ENCODE measurements at places on chromosomes 12 and 14.

DNA sequence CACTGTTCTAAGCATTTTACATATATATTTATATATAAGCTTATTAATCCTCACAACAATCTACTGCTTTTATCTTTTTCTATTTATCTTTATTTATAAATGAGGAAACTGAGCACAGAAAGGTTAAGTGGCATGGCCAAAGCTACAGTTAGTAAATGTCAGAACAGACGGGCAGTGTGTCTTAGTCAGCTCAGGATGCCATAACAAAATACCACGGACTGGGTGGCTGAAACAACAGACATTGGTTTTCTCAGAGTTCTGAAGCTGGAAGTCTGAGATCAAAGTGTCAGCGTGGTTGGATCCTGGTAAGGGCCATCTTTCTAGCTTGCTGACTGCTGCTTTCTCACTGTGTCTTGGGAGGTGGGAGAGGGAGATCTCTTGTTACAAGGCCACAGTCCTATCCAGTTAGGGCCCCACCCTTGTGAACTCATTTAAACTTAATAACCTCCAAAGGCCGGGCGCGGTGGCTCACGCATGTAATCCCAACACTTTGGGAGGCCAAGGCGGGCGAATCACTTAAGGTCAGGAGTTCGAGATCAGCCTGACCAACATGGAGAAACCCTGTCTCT, 19.8 kb downstream of the RPGRIP1 start:
- DNase-seq: no peak

- DNase-seq: no peak
These were observed 2.1 kb downstream of the TTC6 start for GRCh38 chr14:37597538-37597913.

- DNase-seq: no peak
These were observed 4.3 kb downstream of the PARP2 start for GRCh38 chr14:20347747-20348146.

DNA sequence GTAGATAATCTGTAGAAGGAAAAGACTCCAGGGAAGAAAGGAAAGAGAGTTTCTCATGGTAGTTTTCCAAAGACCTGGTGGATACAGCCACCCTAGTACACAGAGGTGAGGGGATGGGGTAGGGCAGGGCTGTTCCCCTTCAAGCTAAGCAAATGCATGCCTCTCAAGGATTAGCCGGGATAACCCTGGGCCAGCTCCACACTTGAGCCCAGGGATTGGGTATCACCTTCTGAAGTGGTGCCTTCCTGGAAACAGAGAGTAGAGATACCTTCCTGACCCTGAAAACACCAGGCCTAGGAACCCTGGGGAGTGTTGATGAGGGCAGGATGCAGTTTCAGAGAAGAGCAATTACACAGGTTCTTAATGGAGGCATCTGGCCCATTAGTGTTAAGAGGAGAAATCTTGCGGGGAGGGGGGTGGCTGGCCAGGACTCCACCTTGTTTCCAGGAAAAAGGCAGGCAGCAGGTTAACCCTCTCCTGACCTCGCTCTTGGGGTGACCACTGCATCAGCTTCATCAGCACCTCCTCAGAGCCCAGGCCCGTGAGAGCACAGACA, 106.9 kb upstream of the TMEM233 start:
- DNase-seq: no peak

GRCh38 chr12:97275728-97276590, 186.6 kb upstream of the RMST start:
- no peak for DNase-seq

DNA sequence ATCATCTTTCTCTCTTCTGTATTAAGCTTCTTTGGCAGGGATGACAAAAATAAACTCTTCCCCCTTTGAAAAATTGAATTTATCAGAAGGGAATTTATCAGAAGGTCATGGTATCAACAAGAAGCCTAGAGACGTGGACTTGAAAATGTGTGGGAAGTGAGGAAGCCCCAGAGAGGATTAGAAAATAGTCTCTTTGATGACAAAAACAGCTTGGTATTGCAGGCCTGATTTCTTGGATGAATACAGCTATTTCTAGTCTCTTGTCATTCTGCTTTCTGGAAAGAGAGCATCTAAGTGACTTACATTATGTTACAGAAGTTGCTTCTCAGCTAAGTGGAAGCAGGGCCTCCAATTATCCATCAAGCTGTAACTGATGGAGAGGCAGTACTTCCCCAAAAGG, 111.1 kb downstream of the KITLG start:
- DNase-seq: no peak

- peak; percentile 45 for DNase-seq
These were observed 13.2 kb upstream of the ARF6 start for GRCh38 chr14:49879646-49880204.

GRCh38 chr14:93056840-93057585, 58.7 kb downstream of the ITPK1 start:
- no peak for DNase-seq

DNA sequence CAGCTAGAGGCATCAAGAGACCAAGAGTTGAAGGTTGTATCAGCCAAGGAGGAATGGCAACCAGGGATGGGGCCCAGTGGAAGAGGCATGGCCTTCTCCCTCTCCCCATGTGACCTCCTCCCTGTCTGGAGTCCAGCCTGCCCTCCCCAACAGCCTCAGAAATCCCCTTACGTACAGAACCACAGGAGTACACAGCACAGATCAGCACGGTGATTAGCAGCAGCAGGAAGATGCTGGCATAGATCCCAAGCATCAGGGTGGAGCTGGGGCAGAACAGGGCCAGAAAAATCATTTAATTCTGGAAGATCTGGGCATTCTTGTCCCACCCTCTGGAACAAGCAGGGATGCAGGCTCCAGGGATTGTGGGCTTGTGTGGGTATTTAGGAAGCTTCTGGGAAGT, 14.4 kb downstream of the ADCY6 start:
- no peak for DNase-seq

DNA sequence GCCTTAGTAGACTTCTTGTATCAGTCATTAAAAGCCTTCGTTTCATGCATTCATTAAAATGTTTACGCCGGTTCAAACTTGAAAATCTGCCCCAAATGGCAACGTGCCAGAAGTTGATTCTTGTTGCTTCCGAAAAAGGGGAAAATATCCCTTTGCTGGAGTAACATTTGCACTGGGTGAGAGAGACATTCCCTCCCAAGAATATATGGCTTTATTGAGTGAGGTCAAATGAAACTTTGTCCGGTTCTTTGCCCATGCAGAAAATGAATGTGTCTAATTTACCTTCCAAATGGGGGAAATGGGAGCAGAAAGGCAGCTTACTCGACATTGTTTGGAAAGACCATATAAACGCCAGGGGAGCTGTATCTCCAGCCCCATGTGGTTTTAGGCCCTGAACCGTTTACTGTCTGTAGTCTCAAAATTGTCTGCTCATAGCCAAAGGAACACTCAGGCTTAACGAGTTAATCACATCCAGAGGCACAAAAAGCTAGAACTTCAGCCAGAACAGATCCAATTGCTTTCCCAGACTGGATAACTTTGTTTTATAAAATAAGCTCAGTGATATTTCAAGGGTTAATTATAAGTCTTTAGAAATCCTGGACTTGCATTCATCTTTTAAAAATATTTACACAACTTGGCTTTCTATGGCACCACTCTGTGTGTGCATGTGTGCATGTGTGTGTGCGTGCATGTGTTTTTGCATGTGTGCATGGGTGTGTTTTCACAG, 2.9 kb upstream of the EMP1 start:
- DNase-seq: no peak

GRCh38 chr12:10701131-10701681, 21.9 kb downstream of the YBX3 start:
- no peak for DNase-seq

DNA sequence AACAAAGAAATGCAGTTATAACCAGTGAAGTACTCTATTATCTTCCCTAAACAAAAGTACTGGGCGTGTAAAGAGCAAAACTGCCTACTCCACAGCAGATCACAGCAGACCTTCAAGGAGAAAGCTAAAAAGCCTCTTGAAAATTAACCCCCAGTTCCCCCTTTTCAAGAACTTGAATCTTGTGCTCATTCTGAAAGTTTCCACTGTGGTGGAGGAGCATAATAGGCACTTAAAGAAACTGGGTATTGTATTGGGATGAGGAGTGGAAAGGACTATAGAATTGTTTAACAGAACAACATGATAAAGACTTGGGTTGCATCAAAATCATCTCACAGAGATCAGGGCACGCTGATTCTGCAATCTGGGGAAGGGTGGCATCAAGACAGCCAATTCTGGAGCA, 51.1 kb downstream of the SLC25A47 start:
- DNase-seq: no peak

GRCh38 chr12:4107436-4107878, 166.1 kb upstream of the CCND2 start:
- peak; percentile 78 for DNase-seq

DNA sequence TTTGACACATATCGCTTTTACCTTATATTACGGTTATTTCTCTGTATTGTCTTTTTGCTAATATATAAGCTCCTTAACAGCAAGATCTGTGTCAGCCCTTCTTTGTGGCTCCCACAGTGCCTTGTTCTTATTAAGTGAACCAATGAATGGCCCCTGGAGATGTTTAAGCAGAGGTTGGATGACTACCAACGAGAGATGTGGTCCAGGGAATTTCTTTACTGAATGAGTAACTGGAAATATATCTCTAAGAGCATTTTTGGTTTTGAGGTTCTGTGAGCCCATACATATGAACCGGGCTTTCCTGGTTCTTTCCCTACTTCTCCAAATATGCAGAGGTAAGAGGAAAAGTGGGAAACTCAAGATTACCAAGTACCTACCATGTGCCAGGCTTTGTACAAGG, 23.5 kb downstream of the CALCOCO1 start:
- DNase-seq: no peak

- no peak for DNase-seq
These were observed 1253.9 kb downstream of the SLC16A7 start for GRCh38 chr12:60849723-60850122.

GRCh38 chr12:122040579-122041386, 19.1 kb downstream of the BCL7A start:
- no peak for DNase-seq

DNA sequence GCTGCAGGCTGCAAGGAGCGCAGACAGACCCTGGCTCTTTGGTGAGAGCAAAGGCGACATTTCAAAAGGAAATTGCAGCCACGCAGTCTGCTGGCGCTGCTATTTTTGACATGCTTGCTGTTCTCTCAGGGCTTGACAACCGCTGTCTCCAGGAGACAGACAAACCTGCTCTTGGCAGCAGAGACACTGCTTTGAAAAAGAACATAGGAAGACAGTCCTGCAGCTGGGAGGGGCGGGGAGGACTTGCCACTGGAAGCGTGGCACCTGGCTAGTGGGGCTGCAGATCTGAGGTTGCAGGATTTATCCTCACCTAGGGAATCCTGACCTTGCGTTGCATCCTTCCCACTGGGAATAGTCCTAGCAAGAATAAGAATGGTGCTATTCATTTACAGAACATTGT, 91.8 kb upstream of the KCNA1 start:
- no peak for DNase-seq

- no peak for DNase-seq
These were observed 49.4 kb downstream of the MAGOHB start for GRCh38 chr12:10563966-10564365.

DNA sequence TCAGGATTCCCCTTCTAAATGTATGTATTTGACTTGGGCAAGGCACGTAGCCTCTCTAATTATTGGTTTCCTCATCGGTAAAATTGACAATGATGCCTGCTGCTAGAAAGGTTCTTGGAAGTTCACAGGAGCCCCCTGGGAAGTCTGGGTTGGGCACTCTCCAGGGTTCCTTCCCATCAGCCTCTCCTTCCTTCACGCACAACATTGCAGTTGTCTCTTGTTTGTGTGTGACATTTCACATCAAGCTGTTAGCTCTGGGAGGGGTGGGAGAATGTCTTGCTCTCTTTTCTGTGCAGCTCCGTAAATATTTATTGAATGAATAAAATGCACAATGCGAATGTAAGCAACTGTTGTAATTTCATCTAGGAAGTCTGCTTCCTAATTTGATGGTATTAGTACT, 153.2 kb upstream of the PRICKLE1 start:
- no peak for DNase-seq

DNA sequence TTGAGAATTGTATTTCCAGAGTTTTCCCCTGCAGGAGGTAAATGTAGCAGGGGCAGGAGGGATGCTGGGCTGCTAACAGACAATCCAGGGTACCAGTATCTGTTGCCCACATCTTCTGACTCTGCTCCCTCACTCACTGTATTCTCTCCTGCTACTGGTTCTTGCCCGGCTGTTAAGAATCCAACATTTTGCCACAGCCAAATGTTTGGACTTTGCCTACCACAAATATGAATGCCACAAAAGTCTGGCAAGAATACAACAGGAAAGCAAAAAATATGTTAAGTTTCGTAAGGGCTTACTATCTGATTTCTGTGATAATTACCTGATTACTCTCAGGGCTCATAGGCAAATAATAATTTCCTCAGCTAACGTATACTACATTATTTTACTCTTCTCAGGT, 160.0 kb downstream of the BCAT1 start:
- no peak for DNase-seq

- DNase-seq: no peak
These were observed 50.1 kb downstream of the RASSF3 start for GRCh38 chr12:64660237-64661018.

GRCh38 chr12:3252450-3252891, 175.3 kb downstream of the TSPAN9 start:
- no peak for DNase-seq

DNA sequence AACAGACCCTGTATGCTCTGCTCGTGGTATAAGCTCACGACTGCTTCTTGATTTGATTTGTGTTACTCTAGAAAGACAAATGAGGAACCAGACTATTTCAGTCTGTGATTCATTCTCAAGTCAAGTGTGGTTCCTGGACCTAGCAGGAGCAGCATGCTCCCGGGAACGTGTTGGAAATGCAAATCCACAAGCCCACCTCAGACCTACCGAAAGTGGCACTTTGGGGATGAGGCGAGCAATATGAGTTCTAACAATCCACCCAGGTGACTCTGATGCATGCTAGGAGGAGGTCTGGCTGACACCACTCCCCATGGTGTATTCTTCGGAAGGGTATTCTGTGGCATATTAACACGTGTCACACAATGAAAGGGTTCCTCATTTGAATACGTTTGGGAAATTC, 59.5 kb upstream of the TMX1 start:
- peak; percentile 42 for DNase-seq

DNA sequence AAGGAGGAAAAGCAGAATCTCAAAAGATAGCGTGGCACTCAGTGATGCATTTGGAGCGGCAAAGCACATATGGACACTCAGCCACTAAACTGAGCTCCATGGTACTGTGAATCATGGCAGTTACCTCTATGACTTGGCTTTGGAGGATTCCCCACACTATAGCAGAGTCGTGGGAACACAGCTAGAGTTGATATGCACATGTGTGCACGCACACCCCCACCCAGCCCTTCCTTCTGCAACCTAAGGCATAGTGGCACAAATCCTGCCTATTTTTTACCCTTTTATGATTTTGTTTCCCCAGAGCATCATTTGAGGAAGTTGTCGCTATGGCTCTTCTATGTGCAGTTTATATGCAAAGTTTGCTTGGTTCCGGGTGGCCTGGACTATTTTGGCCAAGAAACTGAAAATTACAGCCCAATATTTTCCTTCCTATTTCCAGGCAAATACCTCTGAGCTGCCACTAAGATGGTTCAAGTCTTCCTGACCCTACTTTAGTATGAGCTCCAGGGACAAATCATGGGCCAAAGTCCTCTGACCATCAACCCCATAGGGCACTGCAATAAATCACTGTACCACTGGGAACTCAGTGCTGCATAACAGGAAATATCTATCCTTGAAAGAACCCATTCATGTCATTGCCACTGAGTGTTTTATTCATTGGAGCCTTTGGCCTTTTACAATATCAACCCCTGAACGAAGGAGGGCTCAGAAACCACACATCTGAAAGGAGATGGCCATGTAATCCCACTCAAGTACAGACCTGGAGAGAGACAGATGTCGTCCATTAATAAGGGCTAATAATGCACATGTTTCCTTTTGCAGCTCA, 177.5 kb downstream of the EGLN3 start:
- DNase-seq: no peak

GRCh38 chr14:71709987-71710386, 222.2 kb upstream of the RGS6 start:
- no peak for DNase-seq

All from stimulated activated naive B cell treated with anti-CD40 and anti-IgM and Interleukin-4, amounts not matched to agents 10 μg/mL and 1 μg/mL and 100 μg/mL, for 72 hours (primary cell).